Stimulated activated CD8-positive, alpha-beta memory T cell treated with anti-CD3 and anti-CD28 coated beads, Interleukin-2, amount 100 ng/mL, for 1 hour (primary cell): ENCODE measurements at places on chromosomes 1 and 21.

GRCh38 chr1:6889875-6890480, 104.7 kb downstream of the CAMTA1 start:
- peak; percentile 4 for DNase-seq

GRCh38 chr1:189180057-189180456, 1297.6 kb downstream of the BRINP3 start:
- DNase-seq: no peak

GRCh38 chr1:110424699-110425611, 17.5 kb upstream of the LAMTOR5 start:
- DNase-seq: no peak

- DNase-seq: no peak
These were observed 19.0 kb upstream of the L1TD1 start for GRCh38 chr1:62175568-62176179.

DNA sequence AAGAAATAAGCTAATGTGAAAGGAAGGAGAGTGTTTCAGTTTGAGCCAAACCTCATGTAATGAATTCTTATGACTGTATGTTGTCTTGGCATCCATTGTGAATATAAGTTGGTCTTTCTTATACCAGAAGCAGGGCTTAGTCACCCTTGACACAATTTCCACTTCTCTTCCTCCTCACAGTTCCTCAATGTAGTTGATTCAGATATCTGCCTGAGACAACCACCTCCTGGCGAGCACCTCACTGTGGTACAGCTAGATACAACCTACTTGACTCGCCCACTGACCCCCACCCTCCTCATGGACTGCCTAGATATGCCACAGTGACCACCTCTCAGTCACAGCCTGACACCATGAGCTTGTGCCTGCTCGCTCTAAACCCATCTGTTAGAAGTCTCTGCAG, 45.6 kb downstream of the KYAT3 start:
- DNase-seq: no peak

GRCh38 chr1:114550336-114550735, 31.1 kb downstream of the BCAS2 start:
- DNase-seq: no peak

GRCh38 chr21:44253832-44254710, 7.6 kb downstream of the DNMT3L start:
- no peak for DNase-seq

DNA sequence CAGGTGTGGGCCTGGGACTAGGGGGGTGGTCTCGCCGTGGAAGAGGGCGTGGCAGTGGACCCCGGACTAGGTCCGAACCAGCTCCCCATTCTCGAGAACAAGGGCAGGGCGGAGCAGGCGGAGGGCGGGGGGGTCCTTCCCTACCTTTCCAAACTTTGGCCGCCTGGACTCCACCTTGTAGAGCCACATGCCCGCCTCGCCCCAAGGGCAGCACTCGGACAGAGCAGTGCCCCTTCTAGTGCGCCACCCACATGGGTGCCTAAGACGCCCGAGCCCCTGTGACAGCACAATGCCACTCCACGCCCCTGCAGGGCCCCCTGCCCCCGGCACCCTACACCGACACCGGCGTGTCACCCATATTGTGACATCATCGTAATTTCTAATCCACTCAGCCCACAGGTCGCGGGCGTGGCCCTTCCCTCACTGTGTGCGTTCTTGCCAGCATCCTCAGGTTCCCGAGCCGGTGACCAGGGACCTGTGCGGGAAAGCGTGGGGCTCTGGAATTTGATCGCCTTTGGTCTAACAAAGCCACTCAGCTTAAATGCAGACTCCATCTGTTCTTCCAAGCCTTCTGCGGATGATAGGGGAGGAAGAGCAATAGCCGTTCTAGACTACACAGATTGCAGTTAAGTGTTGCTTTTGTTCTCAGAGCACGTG, 553 bp upstream of the STMN1 start:
- no peak for DNase-seq

DNA sequence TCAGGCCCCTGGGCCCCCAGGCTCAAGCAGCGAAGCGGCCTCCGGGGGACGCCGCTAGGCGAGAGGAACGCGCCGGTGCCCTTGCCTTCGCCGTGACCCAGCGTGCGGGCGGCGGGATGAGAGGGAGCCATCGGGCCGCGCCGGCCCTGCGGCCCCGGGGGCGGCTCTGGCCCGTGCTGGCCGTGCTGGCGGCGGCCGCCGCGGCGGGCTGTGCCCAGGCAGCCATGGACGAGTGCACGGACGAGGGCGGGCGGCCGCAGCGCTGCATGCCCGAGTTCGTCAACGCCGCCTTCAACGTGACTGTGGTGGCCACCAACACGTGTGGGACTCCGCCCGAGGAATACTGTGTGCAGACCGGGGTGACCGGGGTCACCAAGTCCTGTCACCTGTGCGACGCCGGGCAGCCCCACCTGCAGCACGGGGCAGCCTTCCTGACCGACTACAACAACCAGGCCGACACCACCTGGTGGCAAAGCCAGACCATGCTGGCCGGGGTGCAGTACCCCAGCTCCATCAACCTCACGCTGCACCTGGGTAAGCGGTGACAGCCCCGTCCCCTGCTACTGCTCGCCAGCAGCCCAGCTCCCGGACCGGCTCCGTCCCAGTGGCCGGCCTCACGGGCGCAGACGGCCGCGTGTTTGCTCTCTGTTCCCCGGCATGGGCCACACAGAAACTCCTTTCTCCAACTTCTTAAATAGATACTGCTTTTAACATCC, 539 bp downstream of the LAMC1 start:
- DNase-seq: no peak

GRCh38 chr1:46221749-46222148, 18.6 kb downstream of the LURAP1 start:
- no peak for DNase-seq

DNA sequence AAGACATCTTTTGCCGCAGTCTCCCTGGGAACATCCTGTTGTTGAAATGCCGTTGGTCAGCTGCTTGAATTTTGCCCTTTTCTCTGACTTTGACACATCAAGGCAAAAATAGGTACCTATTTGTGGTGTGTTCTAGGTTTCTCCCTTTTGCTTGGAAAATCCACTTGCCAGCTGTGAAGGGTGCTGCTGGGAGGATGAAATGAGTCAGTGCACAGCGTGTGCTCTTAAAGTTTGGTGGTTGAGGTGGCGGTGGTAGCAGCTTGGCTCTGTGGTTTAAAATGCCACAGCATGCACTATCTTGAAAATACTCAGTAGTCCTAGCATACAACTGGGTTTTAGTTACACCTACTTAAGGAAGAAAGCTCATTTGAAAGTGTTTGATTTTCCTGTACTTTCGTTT, 183.8 kb downstream of the DHRS3 start:
- no peak for DNase-seq

GRCh38 chr1:102901996-102902395, 206.3 kb downstream of the COL11A1 start:
- DNase-seq: no peak

GRCh38 chr1:238772322-238772721, 614.0 kb upstream of the CHRM3 start:
- DNase-seq: no peak

GRCh38 chr1:47870946-47871676, 126.1 kb downstream of the TRABD2B start:
- DNase-seq: no peak

GRCh38 chr1:53369034-53369750, 41.3 kb upstream of the LRP8 start:
- DNase-seq: no peak

- no peak for DNase-seq
These were observed 9.8 kb downstream of the GREM2 start for GRCh38 chr1:240602189-240602588.

GRCh38 chr21:24148461-24148860, 1458.8 kb downstream of the MRPL39 start:
- DNase-seq: no peak

- DNase-seq: peak; percentile 49
These were observed 1.0 kb upstream of the ATP2B4 start for GRCh38 chr1:203625628-203626019.

DNA sequence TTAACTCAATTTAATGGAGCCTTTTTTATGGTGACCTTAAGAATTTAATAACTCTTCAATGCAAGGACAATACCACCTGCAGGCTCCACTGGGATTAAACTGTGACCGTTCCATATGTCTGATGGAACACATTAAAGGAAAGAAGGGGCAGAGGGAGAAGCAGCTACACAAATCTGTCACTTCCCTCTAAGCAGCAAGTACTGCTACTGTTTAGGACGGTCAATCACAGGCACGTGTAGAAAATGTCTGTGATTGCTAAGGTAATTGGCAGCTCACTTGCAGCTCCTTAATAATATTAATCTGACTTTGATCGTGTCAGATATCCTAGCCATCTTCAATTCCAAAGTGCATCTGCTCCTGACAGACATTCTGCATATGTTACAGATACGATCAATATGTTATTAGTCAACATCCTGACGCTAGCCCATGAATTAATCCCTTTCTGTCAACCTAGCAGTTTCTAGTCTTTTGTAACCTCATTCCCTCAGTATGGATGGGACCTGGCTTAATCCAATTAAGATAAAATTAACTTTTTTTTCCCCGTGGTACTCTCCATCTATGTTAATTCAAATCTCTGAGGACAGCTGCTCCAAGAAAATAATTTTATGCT, 1012.4 kb downstream of the AMY1C start:
- DNase-seq: no peak

GRCh38 chr1:1842360-1843146, 48.3 kb downstream of the GNB1 start:
- DNase-seq: no peak

DNA sequence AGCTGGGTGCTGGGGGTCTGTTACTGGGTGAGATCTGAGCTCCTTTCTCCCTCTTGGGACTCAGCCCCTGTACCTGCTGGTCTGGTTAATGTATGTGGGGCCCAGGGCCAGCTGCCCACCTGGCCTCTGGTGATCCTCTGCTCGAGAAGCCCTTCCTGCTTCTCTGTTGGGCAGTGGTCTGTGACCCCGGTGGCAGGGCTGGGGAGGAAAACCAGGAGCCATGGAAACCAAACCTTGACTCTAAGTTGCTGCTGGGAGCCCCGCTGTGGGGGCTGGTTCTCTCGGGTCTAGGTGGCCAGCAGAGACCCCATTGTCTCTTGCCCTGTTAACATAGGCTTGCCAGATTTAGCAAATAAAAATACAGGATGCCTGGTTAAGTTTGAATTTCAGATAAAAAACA, 1.3 kb downstream of the PADI1 start:
- DNase-seq: no peak

- no peak for DNase-seq
These were observed 3.7 kb downstream of the RGSL1 start for GRCh38 chr1:182453631-182454030.

DNA sequence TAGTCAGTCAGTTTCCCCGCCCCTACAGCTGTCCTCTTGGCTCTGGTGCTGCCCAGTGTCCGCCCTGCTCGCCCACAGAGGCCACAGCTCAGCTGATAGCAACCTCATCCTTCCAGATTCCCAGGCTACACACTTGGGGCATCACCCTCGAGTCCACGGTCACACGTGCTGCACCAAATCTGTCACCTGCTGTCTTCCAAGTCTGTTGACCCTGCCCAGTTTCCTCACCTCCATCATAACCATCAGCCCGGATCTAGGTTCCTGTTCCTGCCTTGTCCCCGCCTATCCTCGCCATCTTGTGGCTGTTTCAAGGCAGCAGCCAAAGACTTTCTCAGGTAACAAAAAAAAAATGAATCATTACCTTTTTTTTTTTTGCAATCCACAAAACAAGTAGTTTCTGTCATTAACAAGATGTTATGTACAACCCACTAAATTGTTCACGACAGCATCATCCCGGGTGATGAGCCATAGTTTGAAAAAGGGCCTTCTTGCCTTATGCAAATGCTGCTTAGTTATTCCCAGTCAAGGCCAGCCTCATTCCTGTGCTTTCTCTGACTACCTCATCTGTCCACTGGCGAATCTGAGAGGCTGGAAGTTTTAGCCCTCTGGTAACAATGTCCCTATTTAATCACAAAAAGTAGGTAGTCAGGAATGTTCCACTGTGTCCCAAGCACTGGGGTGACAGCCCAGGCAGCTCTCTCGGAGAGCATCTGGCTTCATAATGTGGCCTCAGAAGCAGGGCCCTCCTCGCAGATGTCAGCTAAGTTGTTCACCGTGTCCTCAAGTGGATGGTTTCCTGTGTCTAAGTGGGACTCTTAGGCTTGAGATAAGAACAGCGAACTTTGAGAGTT, 4.9 kb upstream of the MIIP start:
- DNase-seq: no peak

GRCh38 chr1:248576260-248576980, 1.9 kb upstream of the OR2T34 start:
- DNase-seq: no peak

DNA sequence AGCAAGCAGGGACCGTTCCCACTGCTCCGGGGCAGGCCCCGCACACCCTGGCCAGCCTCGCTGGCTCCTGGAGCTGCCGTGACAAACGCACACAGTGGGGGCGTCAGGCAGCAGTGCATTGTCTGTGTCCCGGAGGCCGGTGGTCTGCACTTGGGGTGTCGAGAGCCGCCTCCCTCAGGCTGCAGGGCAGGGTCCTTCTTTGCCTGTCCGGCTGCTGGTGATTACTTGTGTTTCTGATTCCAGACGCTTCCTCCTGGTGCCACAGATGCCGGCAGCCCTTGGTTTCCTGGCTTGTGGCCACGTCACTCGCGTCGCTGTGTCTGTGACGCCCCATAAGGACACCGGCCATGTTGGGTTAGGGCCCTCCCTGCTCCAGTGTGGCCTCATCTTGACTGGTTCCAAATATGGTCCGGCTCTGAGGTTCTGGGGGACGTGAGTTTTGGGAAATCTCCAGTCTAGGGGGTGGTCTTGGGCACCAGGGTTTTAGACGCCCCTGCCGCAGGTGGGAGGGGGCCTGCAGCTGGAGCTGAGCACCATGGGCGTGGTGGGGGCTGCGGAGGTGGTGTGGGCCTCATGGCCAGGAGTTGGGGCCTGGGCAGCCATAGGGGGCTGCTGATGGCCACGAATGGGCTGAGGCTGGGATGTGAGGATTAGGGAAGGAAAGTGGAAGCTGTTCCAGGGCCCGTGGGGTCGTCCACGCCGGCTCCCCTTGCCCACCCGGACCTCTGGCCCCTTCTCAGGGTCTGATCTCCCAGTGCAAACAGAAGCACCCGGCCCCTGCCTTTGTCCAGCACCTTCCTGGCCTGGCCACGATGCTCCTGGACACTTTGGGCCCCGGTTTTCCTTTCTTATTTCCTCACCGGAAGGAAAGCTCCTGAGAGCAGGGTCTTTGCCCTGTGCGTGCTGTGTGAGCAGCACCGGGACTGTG, 41.0 kb downstream of the SLX9 start:
- no peak for DNase-seq

GRCh38 chr21:45136500-45136899, 62.1 kb downstream of the ADARB1 start:
- no peak for DNase-seq

- no peak for DNase-seq
These were observed 40.7 kb downstream of the COQ8A start for GRCh38 chr1:226980565-226981385.

GRCh38 chr1:100462326-100463025, 75.5 kb upstream of the GPR88 start:
- DNase-seq: no peak

GRCh38 chr1:229155472-229155871, 115.4 kb upstream of the RAB4A start:
- no peak for DNase-seq

- no peak for DNase-seq
These were observed 95.5 kb downstream of the SSBP3 start for GRCh38 chr1:54310439-54311328.
